ENCODE measurements at places on chromosomes 4 and X. TPM values are rescaled to one million over a fixed set of nuclear protein-coding genes. Genes with fewer than 3 reads are reported as not detected.
A peak's percentile ranks its signal among the peaks of the same experiment; 100 is the strongest.

- no peak overlapping the region for H3K4me3 ChIP-seq
- H3K27ac ChIP-seq: no peak overlapping the region
- H3K27me3 ChIP-seq: no peaks in the 10 kb centered on the region
- H3K4me1 ChIP-seq: no peaks in the 10 kb centered on the region
- no peak for DNase-seq
Measured at GRCh38 chr4:8500966-8501365, 60.4 kb downstream of the TRMT44 start.

DNA sequence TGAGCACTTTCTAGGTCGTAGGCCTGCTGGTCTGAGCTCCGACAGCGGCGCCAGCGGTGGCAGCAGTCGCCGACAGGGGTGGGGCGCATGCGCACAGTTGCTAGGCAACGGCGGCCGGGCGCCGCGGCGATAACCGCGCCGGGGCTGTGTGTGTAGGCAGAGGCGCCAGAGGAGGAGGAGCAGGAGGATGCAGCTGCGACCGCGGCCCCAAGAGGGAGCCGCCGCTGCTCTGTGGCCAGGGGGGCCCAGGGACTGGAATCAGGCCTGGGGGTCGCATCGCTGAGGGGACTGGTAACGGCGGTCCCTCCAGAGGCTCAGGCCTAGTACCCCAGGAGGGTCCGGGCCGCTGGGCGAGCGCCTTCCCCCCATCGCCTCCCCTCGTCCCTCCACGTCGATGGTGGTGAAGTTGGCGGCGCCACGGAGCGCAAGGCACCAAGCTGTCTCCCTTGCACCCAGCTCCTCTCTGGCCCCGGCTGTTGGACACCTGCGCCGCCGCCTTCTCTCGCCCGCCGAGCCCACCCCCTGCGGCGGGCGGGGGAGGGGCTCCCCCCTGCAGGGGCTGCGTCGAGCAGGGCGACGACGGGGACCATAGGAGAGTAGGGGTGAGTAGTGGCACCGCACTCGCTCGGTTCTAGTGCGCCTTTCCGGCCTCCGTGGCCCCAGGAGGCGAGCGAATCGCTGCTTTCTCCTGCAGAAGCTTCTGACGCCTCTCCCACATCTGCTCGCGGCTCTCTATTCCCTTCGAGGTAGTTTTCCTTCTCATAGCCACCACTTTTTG is 58.6 kb upstream of the ZC4H2 start:
- DNase-seq: peak; percentile 86
- H3K27me3 ChIP-seq: no peaks in the 10 kb centered on the region
- no peaks in the 10 kb centered on the region for H3K4me1 ChIP-seq
- peak within 1 kb of the TSS; percentile 65 for H3K27ac ChIP-seq
- no peaks in the 10 kb centered on the region for H3K36me3 ChIP-seq
- peak within 1 kb of the TSS; percentile 71 for H3K4me3 ChIP-seq

DNA sequence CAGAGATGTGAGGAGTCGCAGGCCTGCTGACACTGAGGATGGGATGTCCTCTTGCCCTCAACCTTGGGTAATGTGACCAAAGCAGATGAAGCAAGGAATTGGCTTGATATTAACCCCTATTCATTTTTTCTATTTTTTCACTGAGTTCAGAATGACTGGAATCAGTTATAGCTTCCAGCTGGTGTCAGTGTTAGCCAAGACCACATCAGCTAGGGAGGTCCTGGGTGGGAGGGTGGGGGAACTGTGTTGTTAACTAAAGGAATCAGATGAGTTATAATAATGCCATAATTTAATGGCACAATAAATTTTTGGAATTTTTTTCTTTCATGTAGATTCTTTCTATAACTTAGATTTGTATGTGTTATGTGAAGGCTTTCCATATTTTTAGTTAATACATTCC is 91.9 kb downstream of the EGF start:
- DNase-seq: no peak
- no peak overlapping the region for H3K4me3 ChIP-seq

DNA sequence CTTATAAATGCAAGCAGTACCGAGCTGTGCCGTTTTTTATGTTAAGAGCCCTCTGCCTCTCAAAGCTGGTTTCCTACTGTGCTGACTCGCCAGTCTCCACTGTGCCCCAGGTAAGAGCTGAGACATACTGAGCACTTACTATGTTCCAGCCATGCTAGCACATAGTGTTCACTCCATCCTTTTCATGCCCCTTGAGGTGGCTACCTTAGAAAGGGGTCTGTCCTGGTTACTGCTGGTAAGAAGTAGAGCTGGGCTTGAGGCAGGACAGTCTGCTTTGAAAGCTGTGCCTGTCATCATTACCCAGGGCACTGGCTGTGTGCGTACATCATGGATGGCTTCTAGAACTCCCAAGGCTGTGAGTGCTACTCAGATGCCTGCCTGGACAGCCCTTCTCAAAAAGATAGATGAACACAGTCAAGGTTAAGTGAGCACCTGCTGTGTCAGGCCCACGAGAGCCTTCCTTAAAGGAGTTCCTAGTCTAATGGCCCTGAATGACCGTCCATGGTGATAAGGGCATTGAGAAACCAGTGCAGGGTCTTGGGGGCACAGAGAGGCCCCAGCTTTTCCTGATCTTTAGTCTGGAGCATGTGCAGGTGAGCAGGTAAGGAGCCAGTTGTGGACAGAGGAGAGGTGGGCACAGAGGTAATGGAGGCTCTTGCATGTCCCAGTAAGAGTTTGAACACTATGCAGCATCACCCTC is 1.6 kb downstream of the STK32B start:
- no peak for DNase-seq
- peaks cover 20% of the 10 kb centered on the region for H3K4me1 ChIP-seq
- H3K27ac ChIP-seq: no peak overlapping the region
- H3K36me3 ChIP-seq: no peaks in the 10 kb centered on the region
- peaks cover 5% of the 10 kb centered on the region for H3K27me3 ChIP-seq

The GLRA3 gene
- not detected for polyA plus RNA-seq
